ENCODE measurements at places on chromosomes 5 and 9.

DNA sequence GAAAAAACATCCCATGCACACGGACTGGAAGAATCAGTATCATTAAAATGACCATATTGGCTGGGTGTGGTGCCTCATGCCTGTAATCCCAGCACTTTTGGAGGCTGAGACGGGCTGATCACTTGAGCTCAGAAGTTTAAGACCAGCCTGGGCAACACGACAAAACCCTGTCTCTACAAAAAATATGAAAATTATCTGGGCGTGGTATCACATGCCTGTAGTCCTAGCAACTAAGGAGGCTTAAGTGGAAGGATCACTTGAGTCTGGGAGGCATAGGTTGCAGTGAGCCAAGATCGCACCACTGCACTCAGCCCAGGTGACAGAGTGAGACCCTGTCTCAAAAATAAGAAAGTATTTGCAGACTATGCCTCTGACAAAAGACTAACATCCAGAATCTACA lies 68.4 kb downstream of the TTC39B start:
- no peak for DNase-seq

DNA sequence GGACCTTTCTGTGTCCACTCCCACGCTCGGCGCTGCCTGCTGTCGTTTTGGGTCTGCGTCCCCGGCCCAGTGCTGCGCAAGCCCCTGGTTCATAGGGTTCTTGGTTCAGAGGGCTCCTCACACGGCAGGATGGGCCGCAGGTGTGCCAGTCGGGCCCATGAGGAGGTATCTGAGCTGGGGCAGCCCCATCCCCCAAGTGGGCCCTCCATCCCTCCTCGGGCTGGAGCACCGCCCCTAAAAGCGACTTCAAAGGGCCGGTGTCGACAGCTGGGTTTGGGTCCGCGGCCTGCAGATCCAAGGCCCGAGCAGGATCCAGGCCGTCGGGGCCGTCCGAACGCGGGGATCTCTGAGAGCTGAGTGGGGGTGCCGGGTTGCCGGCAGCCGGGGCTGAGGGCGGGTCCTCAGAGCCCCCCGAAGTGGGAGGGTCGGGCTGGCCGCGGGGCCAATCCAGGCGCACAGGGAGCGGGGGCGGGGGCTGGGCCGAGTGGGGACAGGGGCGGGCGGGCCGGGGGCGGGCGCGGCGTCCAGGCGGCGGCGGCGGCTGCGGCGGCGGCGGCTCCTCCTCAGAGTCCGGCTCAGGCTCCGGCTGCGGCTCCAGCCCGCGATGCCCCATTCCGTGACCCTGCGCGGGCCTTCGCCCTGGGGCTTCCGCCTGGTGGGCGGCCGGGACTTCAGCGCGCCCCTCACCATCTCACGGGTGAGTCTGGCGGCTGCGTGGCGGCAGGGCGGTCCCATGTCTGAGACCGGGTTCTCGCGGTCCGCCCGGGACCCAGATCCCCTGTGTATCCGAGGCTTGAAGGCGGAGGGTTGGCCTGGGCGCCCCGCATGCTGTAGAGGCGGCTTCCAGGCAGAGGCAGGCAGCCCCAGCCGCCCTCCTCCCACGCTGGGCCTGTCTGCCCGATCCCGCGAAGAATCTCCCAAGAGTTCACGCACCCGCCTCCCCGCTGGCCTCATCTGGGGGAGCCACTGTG lies at the start of gene PDLIM4:
Gene PDLIM4 (plus strand): TSS at position 566 of the 971 bp plus-strand sequence. CDS start 39 bp downstream, at position 605.
- peak; percentile 26 for DNase-seq

DNA sequence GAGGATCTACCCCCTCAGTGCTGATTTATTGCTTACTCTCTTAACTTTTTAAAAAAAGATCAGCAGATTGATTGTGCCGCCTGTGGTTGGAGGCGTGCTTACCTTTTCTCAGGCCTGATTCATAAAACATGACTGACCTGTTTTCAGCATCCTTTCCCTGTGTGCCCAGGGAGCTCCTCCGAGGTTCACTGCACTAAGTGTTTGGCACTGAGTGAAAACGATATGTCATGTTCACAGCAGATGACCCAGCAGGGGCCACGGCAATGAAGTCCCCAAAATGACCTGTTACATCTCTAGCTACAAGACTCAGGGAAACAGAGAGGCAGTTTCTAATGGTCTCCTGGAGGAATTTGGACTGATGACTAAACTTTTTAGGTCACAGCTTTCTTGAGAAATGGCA lies 69.9 kb downstream of the INSYN2B start:
- DNase-seq, result no peak

DNA sequence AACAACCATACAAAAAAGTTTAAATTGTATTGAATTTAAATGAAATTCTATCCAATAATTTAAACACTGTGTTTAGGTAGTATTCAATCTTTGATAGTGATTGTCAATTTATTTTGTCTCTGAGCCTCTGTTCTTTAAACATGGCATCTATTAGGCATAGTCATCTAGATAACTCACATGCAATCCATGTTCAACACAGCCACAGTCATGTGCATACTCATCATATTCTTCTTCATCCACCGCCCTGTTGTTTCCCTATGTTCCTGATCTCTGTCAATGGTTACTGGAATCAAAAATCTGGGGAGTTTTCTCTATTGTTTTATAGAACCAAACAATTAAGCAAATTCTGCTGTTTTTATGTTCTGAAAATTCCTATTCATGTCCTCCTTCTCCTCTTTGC lies 521.1 kb upstream of the DAB2 start:
- no peak for DNase-seq

DNA sequence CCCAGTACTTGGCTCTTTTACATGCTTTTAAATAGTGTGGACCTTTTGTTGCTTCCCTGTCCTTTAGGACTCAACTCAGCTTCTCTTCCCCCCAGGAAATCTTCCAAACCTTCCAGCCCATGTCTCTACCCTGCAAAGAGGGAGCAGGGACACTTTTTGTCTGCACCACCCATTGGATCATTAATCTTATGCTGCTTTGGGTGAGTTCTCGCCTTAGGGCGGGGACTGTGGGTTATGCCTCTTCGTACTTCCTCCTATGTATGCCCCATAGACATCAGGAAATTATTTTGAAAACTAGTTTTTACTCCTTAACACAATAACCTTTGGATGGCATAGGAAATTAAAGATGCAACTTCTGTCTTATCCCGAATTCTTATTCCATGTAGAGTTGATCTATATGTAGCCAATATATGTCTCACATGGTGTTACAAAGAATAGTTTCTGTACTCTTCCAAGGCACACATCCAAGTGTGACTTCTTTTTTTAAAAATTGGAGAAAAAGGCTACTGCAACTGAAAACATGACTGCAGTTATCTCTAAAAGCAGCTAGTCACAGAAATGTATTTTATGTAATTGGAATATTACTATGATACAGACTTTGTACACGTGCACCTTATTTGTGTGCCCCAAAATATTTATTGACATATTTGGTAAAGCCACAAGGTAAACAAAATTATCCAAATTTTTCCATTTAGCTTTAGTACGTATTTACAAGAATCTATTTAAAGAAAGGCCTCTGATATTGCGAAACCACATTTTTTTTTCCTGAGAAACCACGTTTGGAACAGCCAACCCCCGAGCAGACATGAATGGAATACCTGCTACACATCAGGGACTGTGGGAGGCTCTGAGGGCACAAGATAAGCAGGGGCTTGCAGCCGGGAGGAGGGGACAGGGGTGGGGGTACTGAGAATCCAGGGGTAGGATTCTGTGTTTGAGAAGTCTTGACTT lies 133.6 kb downstream of the WDR41 start:
- no peak for DNase-seq
